ENCODE measurements at places on chromosomes 3 and 15. TPM values are rescaled to one million over a fixed set of nuclear protein-coding genes. Genes with fewer than 3 reads are reported as not detected.

GRCh38 chr3:104628185-104628789 is 738.4 kb upstream of the ALCAM start:
- no peak for DNase-seq

DNA sequence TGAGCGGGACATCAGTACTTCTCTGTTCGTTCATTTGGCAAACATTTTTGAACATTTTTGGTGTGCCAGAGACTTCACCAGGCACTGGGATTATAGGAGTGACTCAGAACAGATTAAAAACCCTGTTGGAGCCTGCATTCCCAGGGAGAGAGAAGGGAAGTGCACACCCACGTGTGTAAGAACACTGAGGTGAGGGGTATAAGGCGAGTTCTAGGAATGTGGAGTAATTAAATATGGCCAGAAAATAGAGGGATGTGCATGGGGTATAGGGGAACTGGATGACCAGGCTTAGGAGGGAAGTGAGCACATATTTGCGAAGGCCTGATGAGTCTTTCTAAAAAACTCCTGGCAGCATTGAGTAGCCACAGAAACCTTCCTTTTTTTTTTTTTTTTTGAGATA is 401.2 kb upstream of the C2CD4B start:
- no peak for DNase-seq

DNA sequence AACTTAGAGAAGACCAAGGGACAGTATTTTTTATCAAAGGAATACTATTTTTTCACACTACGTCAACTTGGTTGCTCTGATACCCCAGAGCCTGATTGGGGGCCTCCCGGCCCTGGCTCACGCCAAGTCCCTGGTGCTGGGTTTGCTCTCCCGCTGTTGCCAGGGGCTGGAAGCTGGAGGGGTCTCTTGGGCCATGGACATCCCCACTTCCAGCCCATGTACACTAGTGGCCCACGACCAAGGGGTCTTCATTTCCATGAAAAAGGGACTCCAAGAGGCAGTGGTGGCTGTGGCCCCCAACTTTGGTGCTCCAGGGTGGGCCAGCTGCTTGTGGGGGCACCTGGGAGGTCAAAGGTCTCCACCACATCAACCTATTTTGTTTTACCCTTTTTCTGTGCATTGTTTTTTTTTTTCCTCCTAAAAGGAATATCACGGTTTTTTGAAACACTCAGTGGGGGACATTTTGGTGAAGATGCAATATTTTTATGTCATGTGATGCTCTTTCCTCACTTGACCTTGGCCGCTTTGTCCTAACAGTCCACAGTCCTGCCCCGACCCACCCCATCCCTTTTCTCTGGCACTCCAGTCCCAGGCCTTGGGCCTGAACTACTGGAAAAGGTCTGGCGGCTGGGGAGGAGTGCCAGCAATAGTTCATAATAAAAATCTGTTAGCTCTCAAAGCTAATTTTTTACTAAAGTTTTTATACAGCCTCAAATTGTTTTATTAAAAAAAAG is 20.3 kb upstream of the BSN start:
- no peak for DNase-seq

DNA sequence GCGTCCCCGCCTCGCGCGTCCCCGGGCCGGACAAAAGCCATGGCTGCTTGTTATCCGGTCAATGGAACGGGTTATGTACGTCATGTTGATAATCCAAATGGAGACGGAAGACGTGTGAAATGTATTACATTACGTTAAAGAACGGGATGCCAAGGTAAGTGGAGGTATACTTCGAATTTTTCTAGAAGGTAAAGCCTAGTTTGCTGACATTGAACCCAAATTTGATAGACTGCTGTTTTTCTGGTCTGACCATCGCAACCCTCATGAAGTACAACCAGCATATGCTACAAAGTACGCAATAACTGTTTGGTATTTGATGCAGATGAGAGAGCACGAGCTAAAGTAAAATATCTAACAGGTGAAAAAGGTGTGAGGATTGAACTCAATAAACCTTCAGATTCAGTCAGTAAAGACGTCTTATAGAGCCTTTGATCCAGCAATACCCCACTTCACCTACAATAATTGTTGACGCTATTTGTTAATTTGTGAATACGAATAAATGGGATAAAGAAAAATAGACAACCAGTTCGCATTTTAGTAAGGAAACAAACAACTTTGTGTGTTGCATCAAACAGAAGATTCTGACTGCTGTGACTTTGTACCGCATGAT is 19.8 kb downstream of the WDR73 start:
- no peak for DNase-seq

GRCh38 chr15:68353421-68354135 is 76.0 kb downstream of the FEM1B start:
- no peak for DNase-seq

- DNase-seq = no peak
Measured at GRCh38 chr15:65631503-65631902, 9.8 kb downstream of the SLC24A1 start.

DNA sequence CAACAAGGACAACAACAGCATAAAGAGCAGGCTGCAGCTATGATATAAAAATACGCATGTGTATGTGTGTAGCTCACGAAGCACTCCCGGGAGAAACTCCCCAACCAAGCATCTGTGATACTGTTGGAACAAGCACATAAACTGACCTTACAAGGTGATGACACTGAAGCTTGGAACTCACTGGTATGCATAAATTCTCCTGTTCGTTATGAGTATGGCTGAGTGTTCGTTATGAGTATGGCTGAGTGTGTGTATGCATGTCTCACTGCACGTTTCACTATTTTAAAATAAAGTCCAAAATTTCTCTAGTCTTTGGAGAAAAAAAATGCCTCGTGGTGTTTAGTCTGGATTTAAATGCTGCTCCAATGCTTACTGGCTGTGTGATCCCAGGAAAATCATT is 256.8 kb downstream of the RORA start:
- DNase-seq = no peak

DNA sequence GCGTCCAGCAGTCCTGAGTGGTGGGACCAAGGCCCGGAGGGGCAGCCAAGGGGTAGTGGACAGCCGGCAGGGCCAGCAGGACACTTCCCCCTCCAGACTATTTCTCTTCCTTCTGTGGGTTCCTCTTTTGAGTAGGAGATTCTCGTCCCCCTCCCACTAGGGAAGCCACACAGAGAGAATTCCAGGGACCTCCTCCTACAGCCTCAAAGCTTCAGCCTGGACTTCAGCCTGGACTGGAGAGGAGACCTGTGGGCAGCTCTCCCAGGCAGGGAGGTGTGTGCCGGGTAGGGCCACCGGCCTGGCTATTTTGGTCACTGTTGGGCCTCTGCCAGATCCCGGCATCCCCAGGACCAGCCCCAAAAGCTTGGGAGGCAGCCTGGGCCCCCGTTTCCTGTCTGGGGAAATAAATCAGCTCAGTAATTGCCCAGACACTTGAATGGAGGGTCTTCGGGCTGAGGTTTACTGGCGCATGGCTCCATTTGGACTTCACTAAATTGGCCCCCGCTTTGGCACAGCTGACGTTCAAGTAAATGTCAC is 1.3 kb downstream of the SLC6A6 start:
- no peak for DNase-seq

DNA sequence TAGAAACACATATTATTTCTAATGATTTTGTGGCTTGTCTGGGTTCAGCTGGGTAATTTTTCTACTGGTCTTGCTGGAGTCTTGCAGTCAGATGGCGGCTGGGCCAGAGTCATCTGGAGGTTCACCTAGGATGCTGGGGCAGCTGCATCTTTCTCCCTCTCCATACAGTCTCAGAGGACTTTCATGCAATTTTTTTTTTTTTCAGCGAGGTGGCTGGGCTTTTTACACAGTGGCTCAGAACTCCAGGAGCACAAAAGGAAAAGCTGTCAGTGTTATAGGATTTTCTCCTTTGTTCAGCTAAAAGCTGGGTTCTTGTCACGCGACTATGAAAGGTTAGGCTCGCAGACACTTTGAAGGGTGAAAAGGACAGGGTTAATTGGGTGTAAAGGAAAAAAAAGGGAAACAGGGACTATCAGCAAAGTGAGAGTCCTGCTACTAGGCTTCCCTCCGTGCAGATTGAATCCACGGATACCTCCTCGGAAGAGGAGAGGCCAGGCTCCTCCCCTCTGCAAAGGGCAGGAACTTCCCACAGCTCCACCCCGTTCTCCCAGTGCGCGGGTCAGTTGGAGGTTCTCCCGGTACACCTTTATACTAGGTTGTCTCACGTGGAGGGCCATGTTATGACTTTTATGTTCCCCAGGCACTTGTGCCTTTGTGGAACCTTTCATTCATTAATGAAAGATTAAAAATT is 44.3 kb downstream of the ADGRG7 start:
- DNase-seq = no peak

DNA sequence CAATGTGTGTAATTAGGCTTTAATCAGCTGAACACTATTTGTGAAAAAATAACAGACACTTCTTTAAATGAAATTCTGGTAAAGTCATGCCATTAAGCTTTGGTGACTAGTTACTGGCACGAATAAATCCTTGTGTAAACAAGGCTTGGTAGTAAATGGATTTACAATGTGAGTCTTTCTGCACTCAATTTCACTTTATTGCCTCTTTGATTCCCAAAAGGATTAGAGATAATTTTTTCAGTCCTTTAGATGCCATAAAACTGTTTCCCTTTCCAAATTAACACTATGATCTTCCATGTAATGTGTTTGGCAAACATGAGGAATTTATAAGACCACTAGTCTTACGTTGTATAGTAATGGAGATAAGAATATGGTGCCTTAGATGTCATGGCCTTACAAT is 339.5 kb upstream of the DNAJC19 start:
- DNase-seq = no peak

DNA sequence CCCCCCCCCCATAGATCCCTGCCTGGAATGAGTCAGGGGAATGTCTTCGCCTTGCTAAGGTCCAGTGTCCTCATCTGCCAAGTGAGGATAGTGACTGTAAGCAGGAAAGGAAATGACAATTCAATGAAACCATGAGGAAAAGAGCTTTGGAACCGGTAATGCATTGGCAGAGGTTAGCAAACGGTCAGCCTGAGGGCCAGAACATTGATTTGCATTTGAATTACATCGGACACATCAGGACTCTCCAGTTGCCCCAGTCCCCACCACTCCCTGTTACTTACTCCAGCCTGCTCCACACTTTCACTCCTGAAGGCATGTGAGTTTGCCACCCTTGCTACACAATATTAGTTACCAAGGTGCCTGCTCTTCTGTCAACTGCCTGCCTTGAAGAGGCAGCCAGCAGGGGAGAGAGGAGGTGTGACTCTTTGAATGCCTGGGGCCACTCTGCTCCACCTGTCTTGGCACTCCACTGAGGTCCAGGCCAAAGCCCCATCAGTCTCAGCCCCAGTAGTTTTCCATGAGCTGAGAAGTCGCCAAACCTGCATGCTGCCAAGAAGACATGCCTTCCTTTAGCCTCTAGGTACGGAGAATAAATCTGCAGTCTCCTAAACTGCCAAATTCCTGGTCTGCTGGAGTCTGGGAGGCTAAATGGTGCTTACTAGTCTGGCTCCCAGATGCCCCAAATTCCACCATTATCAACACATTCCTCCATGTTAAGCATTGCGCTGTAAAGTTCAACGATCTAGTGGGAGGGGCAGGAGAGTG is 191.7 kb upstream of the TLE3 start:
- no peak for DNase-seq

GRCh38 chr3:195451373-195452015 is 8.7 kb upstream of the ACAP2 start:
- no peak for DNase-seq

DNA sequence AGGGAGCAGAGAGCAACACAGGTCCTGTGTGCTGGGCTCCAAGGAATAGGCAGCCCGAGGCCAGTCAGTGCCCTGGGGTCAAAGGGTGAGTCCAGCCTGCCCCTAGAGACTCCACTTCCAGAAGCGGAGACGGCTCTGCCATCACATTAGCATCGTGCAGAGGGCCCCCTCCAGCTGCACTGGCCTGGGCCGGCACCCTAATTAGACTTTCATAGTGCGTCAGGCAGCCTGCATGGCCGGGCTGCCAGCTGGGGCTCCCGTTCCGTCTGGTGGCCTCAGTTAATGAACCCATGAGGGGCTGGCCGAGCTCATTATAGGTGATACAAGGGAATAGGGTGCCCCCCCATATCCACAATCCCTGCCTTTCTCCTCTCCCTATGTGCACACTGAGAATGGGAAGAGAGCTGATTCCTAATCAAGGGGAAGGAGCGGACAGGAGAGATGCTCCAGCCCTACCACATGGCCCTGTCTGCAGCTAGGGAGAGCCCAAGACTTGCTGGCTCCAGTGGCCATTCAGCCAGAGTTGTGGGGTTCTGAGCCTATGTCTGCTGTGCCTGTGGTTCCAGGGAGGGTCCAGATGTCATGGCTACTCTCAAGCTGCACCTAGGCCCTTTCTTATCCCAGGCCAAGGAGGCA is 128.0 kb downstream of the SRGAP3 start:
- DNase-seq = no peak

- no peak for DNase-seq
Measured at GRCh38 chr3:128426128-128426921, 40.4 kb downstream of the DNAJB8 start.

GRCh38 chr3:10792208-10792607 is 23.8 kb upstream of the SLC6A11 start:
- no peak for DNase-seq

DNA sequence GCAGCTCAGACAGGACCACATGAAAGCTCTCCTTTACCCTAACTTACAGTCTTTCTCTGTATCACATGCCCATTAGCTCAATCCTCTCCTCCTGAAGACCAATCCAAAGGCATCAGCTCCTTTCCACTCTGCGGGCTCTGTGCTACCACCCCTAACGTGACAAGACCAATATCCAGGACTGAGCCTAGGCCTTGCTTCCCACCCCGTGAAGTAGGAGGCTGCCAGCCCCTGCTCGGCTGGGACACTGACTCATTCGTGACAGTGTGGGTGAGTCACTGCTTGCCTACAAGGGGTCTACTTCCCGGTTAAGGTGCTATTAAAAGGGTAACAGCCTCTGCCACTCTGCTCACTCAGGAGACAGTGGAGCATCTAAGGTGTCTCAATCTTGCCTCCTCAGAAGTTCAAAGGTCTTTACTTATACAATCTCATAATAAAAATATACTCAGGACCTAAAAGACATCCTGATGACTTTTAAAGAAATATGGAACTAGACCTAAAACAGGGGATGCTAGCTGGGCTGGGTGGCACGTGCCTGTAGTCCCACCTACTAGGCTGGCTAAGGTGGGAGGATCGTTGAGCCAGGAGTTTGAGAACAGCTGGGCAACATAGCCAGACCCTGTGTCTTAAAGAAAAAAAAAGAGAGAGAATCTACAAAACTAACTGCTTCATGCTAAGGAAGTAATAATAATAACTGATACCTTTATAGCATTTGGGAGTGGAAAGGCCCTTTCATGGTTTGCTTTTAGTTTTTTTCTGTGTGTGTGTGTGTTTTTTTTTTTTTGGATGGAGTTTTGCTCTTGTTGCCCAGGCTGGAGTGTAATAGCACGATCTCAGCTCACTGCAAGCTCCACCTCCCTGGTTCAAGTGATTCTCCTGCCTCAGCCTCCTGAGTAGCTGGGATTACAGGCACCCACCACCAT is 55.0 kb downstream of the TMEM44 start:
- DNase-seq = no peak

Gene EFCC1
- 3.7 TPM for total RNA-seq

Gene GPR62
- not detected for total RNA-seq

Gene AHSG
- total RNA-seq = not detected

Gene CHL1
- 25.8 TPM for total RNA-seq

Gene SPTBN5
- total RNA-seq = 0.49 TPM

Gene SLC26A6
- 35.1 TPM for total RNA-seq

Gene STRA6
- total RNA-seq = 0.98 TPM

Gene LARP6
- total RNA-seq = 50.6 TPM

Gene SLC27A2
- total RNA-seq = 3.2 TPM
